Glomerular endothelial cell (primary cell): ENCODE measurements at places on chromosomes 7 and 10. TPM values are rescaled to one million over a fixed set of nuclear protein-coding genes. Genes with fewer than 3 reads are reported as not detected.

The MRC1 gene
- total RNA-seq: 10.6 and 23.8 TPM in 2 replicates

The CPED1 gene
- 2.0 and 2.3 TPM in 2 replicates for total RNA-seq

The GIMAP8 gene
- 16.7 and 26.0 TPM in 2 replicates for total RNA-seq

The CPEB3 gene
- total RNA-seq: 0.63 and 1.6 TPM in 2 replicates

The UBTD1 gene
- 105 and 111 TPM in 2 replicates for total RNA-seq

The SPDYE2B gene
- not detected in 2 replicates for total RNA-seq

The HOXA3 gene
- total RNA-seq: 5.5 and 6.1 TPM in 2 replicates

The FHIP2A gene
- 20.5 and 32.8 TPM in 2 replicates for total RNA-seq

The FEZF1 gene
- not detected in 2 replicates for total RNA-seq

The ACADSB gene
- total RNA-seq: 4.4 and 4.7 TPM in 2 replicates

The CYP3A4 gene
- not detected in 2 replicates for total RNA-seq

The TMEM213 gene
- not detected in 2 replicates for total RNA-seq

The KCNH2 gene
- total RNA-seq: 0.87 TPM in 1 of 2 replicates, not detected in the other

The TMEM140 gene
- total RNA-seq: 11.7 and 42.1 TPM in 2 replicates

The NAT16 gene
- total RNA-seq: not detected in 2 replicates

The CAV1 gene
- total RNA-seq: 1,027 and 1,154 TPM in 2 replicates

The SLC39A12 gene
- not detected in 2 replicates for total RNA-seq

The CUBN gene
- total RNA-seq: 1.9 and 2.1 TPM in 2 replicates

The NRCAM gene
- total RNA-seq: 14.8 and 20.1 TPM in 2 replicates

The CPVL gene
- total RNA-seq: 2.1 and 6.3 TPM in 2 replicates

The PLEKHA1 gene
- total RNA-seq: 42.1 and 46.0 TPM in 2 replicates

The SPAG6 gene
- total RNA-seq: not detected in 2 replicates

The CUZD1 gene
- 0.35 and 1.4 TPM in 2 replicates for total RNA-seq

The NPC1L1 gene
- not detected in 2 replicates for total RNA-seq

The DLX6 gene
- total RNA-seq: not detected in 2 replicates

The CPN1 gene
- not detected in 2 replicates for total RNA-seq

The EN2 gene
- total RNA-seq: not detected in 2 replicates

The IRF5 gene
- 0.73 TPM in 1 of 2 replicates, not detected in the other for total RNA-seq

The TNS3 gene
- total RNA-seq: 61.7 and 62.3 TPM in 2 replicates

The FXYD4 gene
- total RNA-seq: not detected in 2 replicates

The FERD3L gene
- total RNA-seq: not detected in 2 replicates

The MAGI2 gene
- total RNA-seq: 6.6 and 6.7 TPM in 2 replicates

The DDX21 gene
- 58.5 and 70.5 TPM in 2 replicates for total RNA-seq

The PPP1R17 gene
- total RNA-seq: not detected in 2 replicates

The SPDYE2 gene
- total RNA-seq: not detected in 2 replicates

The NME8 gene
- total RNA-seq: not detected in 2 replicates

The EVX1 gene
- total RNA-seq: not detected in 2 replicates
